ENCODE measurements at places on chromosomes 4 and X.
A peak's percentile ranks its signal among the peaks of the same experiment; 100 is the strongest.

GRCh38 chrX:130139474-130140201 is 26.0 kb downstream of the AIFM1 start:
- no peak for DNase-seq

GRCh38 chr4:94126669-94127068 is 81.0 kb upstream of the SMARCAD1 start:
- DNase-seq: no peak

DNA sequence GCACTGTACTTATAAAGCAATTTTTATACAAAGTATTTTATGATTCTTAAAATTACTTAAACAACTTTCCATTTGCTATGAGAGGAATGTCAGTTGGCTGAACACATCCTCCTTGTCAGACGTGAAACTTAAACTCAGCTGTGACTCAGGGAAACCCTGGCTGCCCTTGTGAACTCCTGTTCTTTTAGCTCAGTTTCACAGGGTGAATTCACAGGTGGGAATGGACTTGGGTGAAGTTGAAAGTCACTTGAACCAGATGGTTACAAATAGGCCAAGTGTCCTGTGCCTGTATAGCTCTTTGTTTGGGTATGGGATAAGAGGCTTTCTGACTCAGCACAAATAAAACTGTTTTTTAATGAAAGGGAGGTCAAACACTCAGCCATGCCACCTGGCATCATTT is 67.4 kb upstream of the FAM47B start:
- DNase-seq: no peak

DNA sequence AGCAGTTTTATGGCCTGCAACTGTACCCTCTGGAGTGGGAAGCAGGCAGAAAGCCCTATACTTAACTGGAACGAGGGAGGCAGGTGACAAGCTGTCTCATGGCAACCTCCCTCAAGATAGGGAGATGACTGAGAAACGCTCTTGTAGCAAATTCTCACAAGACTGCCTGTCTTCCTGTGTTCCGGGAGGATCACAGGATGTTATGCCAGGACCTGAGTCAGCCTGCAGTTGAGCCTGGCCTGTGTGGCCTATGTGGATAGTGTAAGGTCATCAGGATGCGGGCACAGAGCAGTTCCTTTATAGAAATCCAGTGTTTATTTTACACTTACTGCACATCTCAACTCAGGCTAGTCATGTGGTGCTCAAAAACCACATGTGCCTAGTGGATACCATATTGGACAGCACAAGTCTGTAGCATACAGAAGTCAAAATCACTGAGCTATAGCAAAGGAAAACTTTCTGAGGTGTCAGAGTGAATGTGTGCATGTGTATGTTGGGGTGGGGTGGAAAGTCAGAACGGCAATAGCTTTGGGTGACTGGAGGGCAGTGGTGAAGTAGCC is 25.2 kb downstream of the TAF7L start:
- DNase-seq: no peak

GRCh38 chr4:83658806-83659205 is 122.9 kb downstream of the GPAT3 start:
- DNase-seq: no peak

GRCh38 chrX:13339607-13340006 is 19.8 kb upstream of the ATXN3L start:
- DNase-seq: no peak

DNA sequence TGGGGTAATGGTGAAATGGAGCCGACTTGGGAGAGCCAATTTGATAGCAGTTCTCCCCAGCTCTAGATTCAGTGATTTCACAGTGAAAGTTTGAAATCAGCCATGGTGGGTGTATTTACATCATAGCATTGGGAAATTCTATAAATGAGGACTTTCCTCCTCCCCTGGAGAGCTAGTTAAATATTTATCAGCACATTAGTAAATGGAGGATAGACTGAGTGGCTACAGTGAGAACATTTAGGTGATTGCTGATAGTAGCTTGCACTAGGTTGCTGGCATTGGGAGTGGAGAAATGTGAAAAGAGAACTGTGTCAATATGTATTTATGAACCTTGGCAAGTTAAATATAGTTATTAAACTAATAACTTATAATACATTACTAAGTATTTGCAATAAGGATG is 347.3 kb downstream of the CCSER1 start:
- DNase-seq: no peak

DNA sequence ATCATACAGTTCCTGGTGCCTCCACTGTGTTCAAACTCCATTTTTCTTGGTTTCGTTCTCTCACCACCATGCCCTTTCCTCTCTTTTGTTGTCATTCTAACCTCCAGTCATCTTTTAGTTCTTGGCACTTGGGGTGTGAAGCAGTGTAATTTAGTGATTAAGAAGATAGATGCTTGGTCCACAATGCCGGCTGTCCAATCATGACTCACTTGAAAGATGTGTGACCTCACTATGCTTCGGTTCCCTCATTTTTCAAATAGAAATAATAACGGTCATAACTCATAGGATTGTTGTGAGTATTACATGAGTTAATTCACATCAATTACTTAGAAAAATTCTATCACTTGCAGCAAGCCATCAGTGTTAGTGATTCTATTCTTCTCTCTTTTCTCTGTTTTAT is 327.8 kb downstream of the ADGRL3 start:
- DNase-seq: no peak

- DNase-seq: no peak
Observed at GRCh38 chrX:14235004-14235403, 205.3 kb upstream of the GEMIN8 start.

GRCh38 chr4:165580351-165580905 is 201.6 kb downstream of the CPE start:
- DNase-seq: no peak

DNA sequence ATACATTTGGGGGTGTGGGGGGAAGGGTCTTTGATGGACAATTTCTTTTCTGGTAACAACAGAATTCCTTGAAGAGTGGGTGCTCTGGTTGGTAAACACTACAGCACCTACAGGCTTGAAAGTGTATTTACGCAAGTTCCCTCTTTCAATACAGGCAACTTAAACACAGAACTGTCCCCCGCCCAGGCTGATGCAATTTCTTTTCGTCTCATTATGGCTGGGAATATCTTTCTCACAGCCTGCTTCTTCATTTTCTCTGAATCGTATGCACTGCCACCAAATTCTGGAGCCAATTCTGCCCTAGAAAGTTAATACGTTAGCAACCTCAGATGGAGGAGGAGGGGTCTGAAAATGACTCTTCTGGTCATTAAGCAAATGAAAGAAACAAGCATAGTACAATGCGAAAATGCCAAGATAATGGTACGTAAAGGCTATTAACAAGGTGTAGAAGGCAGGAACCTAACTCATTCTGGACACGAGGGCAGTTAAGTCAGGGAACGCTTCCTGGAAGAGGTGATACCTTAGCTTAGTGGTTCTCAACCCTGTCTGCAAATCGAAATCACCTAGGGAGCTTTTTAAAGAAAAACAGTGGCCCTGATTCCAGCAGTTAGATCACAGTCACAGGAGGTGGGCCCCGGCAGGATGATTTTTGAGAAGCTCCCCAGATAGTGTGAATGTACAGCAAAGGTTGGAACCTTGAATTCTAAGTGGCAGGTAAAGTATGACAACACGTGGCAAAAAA is 1.0 kb downstream of the AGA start:
- DNase-seq: peak; percentile 82

GRCh38 chr4:158523990-158524535 is 2.4 kb downstream of the RXFP1 start:
- DNase-seq: no peak

- DNase-seq: no peak
Observed at GRCh38 chrX:20441123-20441522, 174.4 kb upstream of the RPS6KA3 start.

DNA sequence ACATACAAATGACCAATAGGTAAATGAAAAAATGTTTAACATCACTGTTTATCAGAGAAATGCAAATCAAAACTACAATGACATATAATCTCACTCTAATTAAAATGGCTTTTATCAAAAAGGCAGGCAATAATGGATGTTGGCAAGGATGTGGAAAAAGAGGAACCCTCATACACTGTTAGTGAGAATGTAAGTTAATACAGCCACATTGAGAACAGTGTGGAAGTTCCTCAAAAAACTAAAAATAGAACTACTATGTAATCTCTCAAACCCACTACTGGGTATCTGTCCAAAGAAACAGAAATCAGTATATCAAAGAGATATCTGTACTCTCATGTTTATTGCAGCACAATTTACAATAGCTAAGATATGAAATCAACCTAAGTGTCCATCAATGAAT is 165.9 kb upstream of the HHIP start:
- DNase-seq: no peak

DNA sequence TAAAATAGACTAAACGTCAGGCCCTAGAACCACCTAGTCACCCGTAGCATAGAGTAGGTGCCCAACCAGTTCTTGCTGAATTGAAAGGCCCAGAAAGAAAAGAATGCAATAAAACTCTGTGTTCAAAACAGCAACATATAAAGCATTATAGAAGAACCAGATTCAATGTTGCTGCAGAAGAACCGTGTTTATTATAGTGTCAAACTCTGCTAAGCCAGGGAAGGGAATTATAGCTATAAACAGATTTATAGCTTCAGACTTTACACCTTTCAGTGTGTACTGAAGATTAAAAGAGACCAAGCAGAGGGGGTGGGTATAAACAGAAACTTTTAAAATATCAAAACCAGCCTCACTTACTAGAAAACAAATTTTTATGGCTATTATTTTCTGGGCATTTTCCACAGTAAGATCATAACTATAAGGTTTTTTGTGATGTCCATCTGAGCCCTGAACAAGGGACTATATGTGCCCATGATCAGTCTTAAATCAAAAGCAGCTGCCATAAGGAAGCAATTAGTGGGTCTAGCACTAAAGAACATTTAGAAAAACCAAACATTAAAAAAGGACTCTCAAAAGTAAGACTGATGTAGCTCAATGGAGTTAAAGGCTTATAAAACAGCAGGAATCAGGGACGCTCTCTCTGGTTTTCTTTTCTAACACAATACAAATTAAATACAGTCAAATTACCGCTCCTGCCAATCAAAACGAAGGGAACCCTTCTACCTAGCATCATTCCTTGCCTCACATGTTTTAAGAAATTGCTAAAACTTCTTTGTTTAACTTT is 219.7 kb upstream of the ETNPPL start:
- DNase-seq: no peak

- DNase-seq: peak; percentile 72
Observed at GRCh38 chr4:3044870-3045819, 29.2 kb downstream of the HTT-AS start.

DNA sequence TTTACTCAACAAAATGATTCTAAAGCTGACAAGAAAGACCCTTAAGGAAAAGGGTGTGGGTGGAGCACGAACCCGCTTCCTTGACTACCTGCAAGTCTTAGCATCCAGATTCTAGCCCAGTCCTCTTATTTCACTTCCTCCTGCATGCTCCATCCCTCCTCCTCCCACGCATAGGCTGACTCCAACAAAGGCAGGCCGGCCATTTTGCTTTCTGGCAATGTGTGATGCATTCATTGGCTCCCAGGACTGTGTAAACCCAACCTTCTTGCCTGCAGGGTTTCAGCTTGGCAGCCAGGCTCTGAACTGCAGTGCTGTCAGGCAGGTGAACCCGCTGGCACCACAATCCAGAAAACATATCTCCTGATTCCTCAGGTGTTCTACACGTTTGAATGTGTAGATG is 39.3 kb downstream of the RTL9 start:
- no peak for DNase-seq

DNA sequence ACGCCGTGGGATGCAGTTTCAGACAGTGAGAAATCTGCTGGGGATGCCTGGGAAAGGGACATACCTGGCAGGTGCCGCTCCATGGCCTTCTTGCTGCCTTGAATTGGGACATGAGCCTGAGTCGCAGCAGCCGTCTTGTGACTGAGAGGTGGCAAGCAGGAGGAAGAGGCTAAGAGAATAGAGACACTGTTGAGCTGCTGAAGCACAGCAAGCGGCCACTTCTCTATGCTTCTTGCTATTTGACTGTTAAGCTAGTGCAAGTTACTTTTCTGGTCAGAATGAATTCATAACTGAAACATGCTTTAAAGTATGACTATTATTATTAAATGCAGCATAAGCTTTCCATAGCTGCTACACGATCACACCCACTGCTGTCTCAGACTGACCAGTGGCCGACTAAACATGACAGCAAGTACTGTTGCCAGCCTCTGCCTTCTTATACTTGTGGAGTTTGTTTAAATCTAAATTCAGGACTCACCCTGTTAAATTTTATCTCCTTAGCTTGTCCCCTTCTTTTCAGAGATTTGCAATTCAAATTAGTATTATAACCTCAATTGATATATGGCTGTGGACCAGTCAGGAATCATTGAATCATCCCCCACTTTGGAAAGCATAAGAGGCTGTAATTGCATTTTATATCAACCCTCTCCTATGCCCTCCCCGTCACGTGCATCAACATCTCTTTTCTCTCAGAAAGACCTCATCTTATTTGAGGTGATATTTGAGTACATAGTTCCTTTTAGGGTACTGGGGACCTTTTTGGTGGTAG is 24.8 kb upstream of the ACSL1 start:
- no peak for DNase-seq

DNA sequence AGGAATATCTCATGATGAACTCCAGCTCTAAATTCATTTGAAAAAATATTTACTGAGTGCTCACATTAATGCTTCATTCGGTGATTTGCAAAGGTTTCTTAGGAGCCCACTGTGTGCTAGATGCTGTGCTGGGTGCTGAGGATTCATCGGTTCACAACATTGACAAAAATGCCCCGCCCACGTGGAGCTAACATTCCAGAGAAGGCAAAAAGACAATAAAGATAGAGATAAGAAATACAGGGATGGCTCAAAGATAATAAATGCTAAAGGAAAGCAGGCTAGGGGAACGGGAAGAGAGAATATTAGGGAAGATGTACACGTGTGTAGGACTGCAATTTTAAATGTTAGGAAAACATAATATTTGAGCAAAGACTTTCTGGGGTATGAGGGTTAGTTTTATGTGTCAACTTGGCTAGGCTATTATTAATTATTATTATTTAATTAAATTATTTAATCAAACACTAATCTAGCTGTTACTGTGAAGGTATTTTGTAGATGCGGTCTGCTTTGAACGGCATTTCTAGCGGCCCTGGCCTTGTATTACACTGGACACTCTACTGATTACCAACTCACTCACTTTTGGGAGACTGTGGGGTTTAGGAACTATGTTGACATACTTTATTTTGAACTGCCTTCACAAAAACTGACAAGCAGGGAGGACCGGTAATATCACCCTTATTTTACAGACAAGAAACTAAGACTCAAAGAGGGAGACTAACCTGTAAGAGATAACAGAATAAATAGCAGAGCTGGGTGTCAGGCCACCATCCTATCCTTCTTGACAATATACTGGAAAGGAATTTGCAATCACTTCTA is 61.9 kb upstream of the IRF2 start:
- no peak for DNase-seq

- DNase-seq: peak; percentile 13
Observed at GRCh38 chrX:71859637-71860036, 51.0 kb upstream of the NHSL2 start.

GRCh38 chrX:17828171-17828570 is 32.9 kb downstream of the RAI2 start:
- DNase-seq: no peak

DNA sequence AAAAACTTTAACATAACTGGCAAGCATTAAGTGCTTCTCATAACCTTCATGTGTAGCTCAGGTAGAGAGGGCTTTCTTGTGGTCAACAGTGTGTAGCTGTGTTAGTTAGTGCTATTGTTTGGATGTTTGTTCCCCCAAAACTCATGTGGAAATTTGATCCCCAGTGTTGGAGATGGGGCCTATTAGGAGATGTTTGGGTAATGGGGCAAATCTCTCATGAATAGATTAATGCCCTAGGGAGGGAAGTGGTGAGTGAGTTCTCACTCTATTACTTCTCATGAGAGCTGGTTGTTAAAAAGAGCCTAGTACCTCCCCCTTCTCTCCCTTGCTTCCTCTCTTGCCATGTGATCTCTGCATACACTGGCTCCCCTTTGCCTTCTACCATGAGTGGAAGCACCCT is 16.5 kb upstream of the SLC25A43 start:
- no peak for DNase-seq

- peak; percentile 85 for DNase-seq
Observed at GRCh38 chrX:131816551-131817136, 206.5 kb upstream of the STK26 start.

Data from inflammatory macrophage treated with lipopolysaccharide for 1 hour (primary cell).